ENCODE measurements at places on chromosomes 3 and 15.

- no peak for DNase-seq
These were observed 13.7 kb upstream of the ALCAM start for GRCh38 chr3:105352976-105353375.

DNA sequence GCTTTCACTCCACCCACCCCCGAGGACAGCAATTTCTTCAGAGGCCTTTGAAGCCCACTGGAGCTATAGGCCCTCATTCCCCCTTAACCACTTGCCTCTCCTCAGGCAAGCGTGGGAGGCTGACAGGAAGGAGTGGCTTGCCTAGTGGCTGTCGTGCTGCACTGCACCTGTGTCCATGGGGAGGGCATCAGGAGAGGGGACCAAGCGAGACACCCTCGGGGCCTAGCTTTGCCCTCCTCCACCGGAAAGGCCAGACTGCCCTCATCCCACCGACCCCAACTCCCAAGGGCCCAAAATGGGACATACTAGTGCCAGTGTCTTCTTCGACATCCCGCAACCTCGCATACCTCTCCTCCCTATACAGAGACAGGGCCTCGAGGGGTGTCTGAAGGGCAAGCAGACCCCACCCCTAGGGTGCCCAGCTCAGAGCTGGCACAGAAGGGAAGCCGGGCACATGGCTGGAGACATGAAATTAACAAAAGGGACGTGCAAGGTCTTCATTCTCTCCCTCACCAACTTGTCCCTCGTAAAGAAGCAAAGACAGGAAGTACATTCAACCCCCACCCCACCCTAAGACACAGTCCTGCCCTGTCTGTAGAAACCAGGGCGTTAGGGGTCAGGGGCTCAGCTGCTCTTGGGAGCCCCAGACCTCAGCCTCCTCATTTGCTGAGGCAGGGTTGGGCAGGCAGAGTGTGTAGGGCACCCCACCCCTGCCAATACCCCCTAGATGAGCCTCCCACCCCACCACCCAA lies 24.3 kb downstream of the VIPR1 start:
- DNase-seq: no peak

DNA sequence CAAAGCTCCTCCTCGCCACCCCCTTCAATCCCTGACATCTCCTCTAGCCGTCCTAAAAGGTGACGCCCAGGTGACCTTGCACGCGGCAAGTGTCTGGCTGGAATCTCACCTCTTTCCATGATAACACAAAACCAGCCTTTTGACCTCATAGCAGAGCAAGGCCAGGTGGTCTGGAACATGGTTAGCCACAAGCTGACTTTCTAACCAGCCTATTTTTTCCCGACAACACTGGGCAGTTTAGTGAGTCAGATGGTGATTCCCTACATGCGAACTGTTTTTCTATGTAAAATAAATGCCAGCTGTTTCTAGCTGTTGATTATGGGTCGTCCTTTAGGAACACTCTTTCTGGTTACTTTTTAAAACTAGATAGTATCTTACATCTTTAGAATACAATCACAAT lies 243.0 kb downstream of the CD47 start:
- no peak for DNase-seq

- DNase-seq: no peak
These were observed 10.6 kb downstream of the TPM1 start for GRCh38 chr15:63052961-63053698.

GRCh38 chr3:128168836-128169235 lies 15.6 kb downstream of the EEFSEC start:
- no peak for DNase-seq

- DNase-seq: peak; percentile 15
These were observed 51.9 kb upstream of the CDIN1 start for GRCh38 chr15:36527235-36528162.

DNA sequence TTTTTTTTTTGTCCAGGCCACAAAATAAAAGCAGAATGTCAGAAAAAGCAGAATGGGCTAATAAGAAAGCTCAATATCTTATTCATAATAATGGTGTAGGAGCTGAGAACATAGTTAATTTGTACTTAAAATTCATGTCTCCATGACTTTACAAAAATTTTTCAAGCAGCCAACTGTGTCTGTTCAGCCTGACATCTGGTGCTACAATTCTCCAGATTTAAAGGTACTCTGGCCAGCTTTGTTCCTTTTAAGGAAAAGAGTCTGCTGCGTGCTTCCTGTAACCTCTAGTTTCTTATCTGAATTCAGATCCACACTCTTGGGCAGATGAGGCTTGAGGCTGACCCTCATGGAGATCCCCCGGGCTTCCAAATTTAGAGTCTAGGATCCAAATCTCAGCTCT lies 8.7 kb upstream of the RFX7 start:
- no peak for DNase-seq

- DNase-seq: peak; percentile 45
These were observed 18.3 kb downstream of the FBXO22 start for GRCh38 chr15:75921732-75922703.

DNA sequence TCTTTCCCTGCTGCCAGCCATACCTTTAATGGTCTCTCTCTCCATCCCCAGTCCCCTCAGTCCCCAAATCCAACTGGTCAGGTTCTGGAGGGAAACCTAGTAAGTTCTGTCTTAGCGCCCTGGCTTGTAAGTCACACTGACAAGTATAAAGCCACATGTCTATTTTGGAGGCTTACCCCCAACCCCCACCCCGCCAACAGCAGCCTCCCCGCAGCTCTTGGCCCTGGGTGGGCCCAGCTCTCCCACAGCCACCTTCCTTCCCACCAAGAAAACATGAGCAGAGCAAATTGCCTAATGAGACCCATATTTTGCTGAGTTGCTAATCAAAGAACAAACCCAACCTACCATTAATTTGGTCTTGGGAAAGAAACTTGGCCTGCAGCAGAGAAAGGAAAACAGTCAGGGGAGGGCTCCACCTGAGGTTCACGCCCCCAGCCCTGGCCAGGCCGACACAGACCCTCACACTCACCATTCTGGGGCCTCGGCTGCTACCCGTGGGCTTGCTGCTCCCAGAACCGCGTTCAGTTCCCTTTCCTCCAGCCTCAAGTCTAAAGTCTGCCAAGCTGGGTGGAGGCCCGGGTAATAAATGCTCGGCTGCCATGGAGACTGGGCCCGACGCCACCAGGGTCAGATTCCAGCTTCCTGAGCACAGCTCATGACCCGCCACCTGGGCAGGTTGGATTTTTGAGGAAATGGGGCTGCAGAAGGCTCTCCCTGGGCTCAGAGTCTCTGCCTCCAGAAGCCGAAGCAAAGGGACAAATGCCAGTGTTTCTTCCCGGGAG lies at the start of gene CALML4:
TSS of gene CALML4 (minus strand) at position 557 of the 782 bp plus-strand sequence. CDS start at position 472, 85 bp downstream.
- peak; percentile 44 for DNase-seq

DNA sequence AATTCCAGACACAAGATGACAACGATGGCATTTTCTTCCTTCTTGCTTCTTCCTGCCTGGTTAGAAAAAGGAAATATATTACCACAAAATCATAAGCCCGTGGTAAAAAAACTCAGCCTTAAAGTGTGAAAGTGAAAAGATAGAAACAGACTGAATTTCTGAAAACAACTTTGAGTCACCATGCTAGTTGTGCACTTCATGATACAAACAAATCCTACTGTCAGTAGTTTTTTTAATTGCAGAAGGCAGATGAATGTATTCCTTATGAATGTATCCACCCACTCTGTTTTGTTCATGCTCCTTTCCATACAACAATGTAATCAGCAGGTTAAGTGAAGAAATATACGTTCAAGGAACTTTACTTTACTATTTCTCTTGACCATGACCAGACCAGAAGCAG lies 1144.7 kb downstream of the OTOL1 start:
- no peak for DNase-seq

DNA sequence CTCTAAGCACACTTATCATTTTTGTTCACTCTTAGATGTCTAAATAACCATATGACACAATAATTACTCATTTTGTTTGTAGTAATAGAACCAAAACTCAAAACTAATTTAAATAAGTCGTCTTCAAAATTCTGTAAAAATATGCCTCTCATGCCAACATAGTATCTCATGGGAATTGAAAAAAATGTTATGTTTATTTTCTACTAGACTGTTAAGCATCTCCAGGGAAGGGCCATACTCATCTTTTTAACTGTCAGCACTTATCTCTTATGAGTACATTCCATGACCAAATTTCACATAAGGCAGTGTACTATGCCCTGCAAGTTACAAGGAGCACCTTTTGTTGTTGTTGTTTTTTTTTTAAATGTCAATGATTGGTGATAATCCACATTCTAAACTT lies 18.3 kb upstream of the USF3 start:
- DNase-seq: no peak

GRCh38 chr15:101342056-101342455 lies 47.0 kb upstream of the SNRPA1 start:
- DNase-seq: no peak

GRCh38 chr3:178392511-178392926 lies 143.7 kb upstream of the KCNMB2 start:
- DNase-seq: no peak

GRCh38 chr3:45585371-45585770 lies 9.2 kb upstream of the LIMD1 start:
- no peak for DNase-seq

GRCh38 chr3:155742349-155742965 lies 2.4 kb downstream of the PLCH1 start:
- no peak for DNase-seq

GRCh38 chr15:91946075-91946474 lies 92.6 kb downstream of the SLCO3A1 start:
- DNase-seq: no peak

GRCh38 chr15:98530570-98530969 lies 117.8 kb upstream of the IGF1R start:
- DNase-seq: no peak

- no peak for DNase-seq
These were observed 284.7 kb upstream of the ROPN1 start for GRCh38 chr3:124276539-124277143.

GRCh38 chr3:30112902-30113484 lies 493.4 kb upstream of the TGFBR2 start:
- no peak for DNase-seq

DNA sequence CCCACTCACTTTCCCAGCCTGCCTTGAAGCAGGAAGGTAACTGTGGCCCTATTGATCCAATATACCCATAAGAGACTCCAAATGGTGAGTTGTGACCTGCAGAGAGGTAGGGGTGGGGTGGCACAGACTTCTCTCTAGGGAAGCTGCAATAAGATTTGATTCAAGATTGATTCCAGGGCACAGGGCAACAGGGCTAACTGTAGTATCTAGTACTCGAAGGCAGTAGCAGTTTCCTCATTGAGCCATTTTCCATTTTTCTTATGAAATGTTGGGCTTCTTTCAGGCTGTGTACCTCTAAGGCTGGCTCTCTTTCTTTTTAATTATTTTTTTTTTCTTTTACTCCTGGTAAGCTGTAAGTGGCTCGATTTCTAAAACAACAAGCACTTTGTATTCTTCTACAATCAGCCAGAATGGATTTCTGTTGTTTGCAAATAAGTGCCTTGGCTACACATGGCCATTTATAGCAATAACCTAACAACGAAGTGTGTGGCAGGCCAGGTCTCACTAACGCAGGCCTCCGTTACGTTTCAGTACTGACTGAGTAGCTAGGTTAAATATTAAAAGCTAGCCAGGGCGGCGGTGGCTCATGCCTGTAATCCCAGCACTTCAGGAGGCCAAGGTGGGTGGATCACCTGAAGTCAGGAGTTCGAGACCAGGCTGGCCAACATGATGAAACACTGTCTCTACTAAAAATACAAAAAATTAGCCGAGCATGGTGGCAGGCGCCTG lies 19.3 kb downstream of the CCDC12 start:
- no peak for DNase-seq

DNA sequence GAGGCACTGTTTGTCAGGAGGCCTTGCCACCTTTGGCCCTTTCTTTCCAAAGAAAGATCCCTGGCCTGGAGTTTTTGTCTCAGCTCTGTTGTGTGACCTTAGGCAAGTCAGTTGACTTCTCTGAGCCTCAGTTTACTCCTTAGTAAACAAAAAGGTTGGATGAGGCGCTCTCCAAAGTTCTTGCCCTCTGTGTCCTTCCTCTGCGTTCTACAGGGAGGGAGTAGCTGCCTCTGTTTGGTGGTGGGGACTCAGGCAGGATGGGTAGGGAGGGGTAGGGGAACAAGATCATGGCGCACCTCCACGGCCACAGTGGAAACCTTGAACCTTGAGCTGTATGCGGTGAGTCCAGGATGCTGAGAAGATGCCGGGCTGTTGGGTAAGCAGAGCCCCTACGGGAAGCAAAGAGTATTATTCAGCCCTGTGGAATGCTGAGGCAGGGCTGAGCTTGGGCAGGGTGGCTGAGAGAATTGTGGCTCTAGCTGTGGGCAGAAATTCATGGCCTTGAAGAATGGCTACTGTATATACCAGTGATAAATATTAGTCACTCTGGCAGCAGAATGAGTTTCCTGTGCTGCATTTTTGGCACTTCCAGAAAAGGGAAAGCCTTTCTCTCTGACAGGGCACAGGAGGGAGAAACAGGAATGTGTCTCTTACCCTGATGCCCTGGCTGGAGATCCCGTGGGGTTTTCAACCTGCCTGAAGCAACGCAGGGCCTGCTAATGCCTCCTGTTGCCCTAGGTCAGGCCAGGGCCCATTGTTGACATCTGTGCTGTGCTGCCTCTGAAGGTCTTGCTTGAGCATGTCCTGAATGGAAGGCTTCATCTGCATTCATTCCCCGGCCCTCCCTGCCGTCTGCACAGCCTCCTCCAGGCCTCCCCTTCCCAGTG lies 39.9 kb downstream of the SMAD3 start:
- DNase-seq: no peak

- no peak for DNase-seq
These were observed 25.4 kb upstream of the ALPK3 start for GRCh38 chr15:84791763-84792162.

DNA sequence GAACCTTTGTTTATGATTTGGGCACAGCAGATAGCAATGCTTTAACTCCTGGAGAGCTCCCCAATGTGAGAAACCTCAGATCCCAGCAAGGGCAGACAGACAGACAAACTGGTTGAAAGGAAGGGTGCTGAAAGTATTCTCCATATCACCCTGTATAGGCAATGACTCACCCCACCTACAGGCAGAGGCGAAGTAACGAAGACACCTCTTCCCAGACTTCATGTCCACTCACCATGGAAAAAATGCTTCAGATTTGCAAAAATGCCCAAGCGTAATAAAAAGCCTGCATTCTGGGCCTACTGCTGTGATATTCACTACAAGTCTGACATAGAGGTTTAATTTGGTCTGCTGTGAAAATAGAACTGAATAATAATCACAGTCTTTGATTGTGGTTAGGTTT lies 50.5 kb downstream of the THBS1 start:
- DNase-seq: no peak

DNA sequence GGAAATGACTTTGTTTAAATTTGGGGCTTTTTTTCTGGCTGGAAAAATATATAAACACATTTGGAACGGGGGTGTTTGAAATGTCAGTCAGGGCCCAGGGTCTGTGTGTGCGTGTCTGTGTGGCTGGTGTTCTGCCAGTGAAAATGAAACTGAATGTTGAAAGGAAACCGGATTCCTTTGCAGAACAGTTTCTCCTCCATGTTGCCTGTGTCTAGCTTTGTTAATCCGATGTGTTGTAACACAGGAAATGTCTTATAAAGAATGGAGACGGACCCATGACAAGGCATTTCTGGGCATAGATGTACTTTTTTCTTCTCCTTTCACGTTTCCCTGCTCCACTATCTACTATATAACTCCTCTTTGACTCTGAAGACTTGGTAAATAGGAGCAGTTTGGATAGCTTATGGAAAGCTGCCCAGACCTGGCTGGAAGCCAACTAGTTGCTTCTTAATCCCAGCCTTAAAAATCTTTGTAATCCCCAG lies 2.8 kb downstream of the SQOR start:
- DNase-seq: peak; percentile 44
